CD4-positive, alpha-beta T cell (primary cell): ENCODE measurements at places on chromosomes 16 and 17. TPM values are rescaled to one million over a fixed set of nuclear protein-coding genes. Genes with fewer than 3 reads are reported as not detected.

Gene AOC3
- total RNA-seq = 0.78 TPM

Gene PLCG2
- 0.92 TPM for total RNA-seq

GRCh38 chr17:4444782-4445473 is 11.2 kb downstream of the SPNS3 start:
- DNase-seq = no peak

- DNase-seq = no peak
These were observed 31.3 kb upstream of the TOX3 start for GRCh38 chr16:52578007-52578828.

DNA sequence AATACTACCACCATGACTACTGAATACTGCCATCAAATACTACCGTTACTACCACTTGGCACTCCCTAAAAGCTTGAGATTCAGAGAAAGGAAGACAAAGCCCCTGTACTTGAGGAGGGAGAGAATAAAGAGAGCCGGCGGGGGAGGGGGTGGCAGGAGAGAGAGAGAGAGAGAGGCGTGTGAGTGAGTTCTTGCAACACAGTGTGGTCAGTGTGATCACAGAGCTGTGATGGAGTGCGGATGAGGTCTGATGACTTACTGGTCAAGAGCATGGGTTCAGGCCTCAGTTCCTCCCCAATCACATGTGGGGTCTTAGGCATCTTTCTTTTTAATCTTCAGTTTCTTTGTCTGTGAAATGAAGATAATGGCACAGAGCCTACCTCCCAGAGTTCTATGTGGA is 19.2 kb downstream of the PRKCB start:
- no peak for DNase-seq

GRCh38 chr16:24024971-24025370 is 189.2 kb downstream of the PRKCB start:
- no peak for DNase-seq

GRCh38 chr16:82792693-82793092 is 165.9 kb downstream of the CDH13 start:
- DNase-seq = no peak

DNA sequence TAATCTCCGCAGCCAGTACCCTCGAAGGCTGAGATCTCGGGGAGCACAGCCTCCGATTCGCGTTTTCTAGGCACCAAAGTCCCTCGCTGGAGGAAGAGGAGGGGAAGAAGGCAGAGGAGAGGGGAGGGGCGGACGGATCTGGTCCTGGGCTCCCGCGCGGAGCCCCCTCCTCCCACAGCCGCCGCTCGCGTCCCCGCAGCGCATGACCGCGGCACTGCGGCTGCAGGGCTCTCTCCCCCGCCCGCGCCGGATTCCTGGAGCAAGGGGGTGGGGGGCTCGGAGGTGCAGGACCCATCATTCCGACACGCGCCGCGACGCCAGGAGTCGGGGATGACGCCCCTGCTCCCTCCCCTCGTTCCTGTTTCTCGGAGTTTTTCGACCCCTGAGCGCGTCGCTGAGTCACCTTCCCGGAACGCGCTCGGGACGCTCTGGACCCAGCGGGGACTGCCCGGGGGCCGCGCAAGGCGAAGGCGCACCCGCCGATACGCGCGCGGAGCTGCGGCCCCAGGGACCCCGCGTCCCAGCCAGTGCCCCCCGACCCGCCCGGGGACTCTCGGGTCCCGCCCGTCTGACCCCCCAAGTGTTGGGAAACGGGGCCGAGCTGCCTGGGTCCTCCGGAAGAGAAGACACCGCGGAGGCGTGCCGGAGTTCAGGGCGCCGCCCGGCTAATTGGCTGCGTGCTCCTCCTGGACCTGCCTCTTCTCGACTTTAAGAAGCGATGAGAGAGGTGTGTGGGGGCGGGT is 1.4 kb upstream of the SPHK1 start:
- peak; percentile 70 for DNase-seq

GRCh38 chr17:10332515-10332914 is 40.3 kb downstream of the MYH13 start:
- no peak for DNase-seq

DNA sequence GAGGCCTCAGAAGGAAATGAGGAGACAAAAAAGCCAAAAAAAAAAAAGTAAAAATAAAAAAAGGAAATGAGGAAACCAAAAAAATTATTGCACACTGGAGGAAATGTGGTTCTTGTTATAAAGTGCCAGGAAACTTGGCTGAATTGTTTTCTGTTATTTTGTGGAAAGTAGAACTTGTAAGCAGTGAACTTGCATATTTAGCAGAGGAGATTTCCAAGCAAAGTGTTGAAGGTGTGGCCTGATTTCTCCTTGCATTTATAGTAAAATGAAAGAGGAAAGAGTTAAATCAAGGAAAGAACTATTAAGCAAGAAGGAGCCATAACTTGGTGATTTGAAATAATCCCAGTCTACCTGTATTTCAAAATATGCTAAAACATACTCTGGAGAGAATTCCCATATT is 34.1 kb upstream of the CPPED1 start:
- no peak for DNase-seq

GRCh38 chr17:41294016-41294415 is 8.6 kb downstream of the KRTAP29-1 start:
- no peak for DNase-seq

DNA sequence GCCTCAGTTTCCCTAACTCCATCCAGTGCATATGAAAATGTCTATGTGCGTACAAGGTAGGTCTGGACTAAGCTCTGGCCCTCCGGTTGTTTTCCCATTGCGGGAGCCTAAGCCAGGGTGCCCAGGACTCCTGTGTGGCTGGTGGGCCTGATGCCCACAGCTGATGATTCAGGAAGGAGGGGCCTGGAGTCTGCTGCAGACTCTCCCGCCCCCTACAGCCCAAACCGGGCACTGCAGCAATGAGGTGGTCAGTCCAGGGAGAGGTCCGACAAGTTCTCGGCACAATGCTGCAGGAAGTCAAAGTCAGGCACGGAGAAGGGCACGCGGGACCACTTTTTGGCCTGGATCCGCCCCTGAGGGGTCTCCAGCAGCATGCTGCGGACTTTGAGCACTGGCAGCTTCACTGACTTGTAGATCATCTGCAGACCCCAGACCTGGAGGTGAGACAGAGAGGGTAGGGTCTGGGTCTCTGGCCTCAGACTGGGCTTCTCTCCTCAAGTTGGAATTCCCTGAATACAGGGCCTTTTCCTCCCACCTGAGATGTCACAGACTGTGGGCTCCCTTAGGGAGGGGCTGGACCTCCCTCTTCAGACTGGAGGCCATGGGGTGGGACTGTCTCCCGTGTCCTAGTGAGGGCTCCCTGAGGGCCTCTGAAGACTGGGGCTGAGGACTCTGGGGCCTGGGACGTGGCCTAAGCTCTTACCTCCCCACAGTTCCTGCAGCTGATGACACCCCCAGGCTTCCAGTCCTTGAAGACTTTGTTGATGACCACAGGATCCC is 3.4 kb upstream of the ZNF385C start:
- DNase-seq = peak; percentile 50

DNA sequence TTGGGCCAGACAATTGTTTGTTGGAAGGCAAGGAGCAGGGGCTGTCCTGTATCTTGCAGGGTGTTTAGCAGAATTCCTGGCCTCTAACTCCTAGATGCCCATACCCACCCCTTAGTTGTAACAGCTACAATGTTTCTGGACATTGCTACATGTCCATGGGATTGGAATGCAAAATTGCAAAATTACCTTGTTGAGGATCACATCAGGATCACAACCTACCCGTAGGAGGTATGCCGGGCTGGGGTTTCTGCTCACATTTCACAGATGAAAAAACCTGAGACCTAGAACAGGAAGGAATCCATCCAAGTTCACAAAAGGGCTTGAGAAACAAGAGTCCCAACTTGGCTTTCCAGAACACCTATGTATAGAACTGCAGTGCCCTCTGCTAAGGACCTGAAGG is 22.7 kb downstream of the NOG start:
- no peak for DNase-seq
